Endodermal cell (in vitro differentiated cells): ENCODE measurements at places on chromosomes 3 and 15.

DNA sequence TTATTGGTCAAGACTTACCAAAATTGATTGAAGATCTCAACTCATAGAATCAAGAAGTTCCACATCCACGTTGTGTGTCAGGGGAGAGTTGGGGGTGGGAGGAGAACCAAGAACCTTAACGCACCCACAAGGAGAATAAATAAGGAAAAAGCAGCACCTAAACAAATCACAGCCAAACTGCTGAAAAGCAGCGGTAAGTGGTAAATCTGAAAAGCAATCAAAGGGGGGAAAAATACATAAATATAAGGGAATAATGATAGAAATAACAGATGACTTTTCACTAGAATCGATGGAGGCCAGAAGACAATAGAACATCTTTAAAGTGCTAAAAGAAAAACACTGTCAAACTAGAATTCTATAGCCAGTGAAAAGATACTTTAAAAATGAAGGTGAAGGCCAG lies 20.1 kb upstream of the BHLHE40 start:
- DNase-seq, result no peak

GRCh38 chr3:26590919-26591484 lies 31.6 kb upstream of the LRRC3B start:
- DNase-seq, result no peak

DNA sequence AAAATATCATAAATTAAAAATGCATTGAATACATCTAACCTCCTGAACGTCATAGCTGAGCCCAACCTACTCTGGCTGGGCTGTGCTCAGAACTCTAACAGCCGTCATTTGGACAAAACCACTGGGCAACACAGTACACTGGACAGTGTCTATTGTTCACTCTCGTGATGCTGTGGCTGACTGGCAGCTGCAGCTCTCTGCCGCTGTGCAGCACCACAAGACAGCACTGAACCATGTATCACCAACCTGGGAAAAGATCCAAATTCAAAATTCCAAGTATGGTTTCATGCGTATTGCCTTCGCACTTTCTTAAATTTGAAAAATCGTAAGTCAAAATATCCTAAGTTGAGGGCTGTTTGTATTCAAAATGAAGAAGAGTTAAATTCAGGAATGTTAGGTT lies 145.1 kb upstream of the CNTN4 start:
- DNase-seq, result no peak

GRCh38 chr3:4981294-4981664 lies 2.0 kb downstream of the BHLHE40 start:
- DNase-seq, result no peak

DNA sequence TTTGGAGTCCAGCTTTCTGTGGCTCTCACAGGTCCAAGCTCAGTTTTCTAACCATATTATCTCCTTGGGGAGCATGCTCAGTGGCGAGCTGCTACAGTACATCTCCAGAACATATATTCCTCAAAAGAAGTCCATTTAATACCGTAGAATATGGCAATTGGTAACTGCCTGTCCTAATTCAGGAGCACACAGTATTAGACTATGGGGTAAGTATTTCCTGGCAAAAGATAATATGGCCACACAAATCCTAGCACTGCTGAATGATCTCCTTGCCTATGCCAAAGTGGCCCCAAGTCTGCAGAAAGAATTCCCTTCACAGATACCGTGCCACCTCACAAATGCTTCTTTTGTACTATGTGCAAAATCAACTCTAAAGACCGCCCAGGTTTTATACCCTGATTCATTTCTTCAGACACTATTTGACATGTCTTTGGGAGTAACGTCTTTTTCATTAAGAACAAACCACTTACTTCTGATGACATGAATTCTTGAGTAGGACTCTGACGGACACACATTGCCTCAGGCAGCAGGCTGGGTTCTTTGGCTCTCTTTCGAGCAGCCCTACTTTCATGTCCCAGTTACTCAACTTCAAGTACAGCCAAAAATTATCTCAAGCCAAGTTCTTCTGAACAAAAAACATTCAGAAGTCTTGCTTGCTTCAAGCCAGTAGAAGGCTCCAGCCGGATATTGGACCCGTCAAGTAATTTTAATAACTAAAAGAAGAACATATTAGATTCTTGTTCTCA lies 368.3 kb upstream of the DCBLD2 start:
- no peak for DNase-seq
